ENCODE measurements at places on chromosomes 2 and 18.

- DNase-seq = no peak
Measured at GRCh38 chr2:198016243-198016642, 211.8 kb downstream of the PLCL1 start.

GRCh38 chr18:46574000-46574742 is 82.8 kb downstream of the LOXHD1 start:
- DNase-seq = no peak

GRCh38 chr2:227460833-227461232 is 11.1 kb upstream of the AGFG1 start:
- no peak for DNase-seq

GRCh38 chr2:148106331-148106730 is 85.4 kb downstream of the MBD5 start:
- DNase-seq = no peak

GRCh38 chr18:62453864-62454263 is 69.0 kb upstream of the ZCCHC2 start:
- DNase-seq = no peak

DNA sequence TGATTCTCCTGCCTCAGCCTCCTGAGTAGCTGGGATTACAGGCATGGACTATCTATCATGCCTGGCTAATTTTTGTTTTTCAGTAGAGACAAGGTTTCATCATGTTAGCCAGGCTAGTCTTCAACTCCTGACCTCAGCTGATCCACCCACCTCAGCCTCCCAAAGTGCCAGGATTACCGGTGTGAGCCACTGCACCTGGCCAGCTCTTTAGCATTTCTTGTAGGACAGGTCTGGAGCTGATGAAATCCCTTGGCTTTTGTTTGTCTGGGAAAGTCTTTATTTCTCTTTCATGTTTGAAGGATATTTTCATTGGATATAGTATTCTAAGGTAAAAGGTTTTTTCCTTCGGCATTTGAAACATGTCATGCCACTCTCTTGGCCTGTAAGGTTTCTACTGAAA is 20.2 kb downstream of the VPS54 start:
- DNase-seq = no peak

- DNase-seq = no peak
Measured at GRCh38 chr2:101779656-101780055, 82.1 kb downstream of the MAP4K4 start.

- DNase-seq = no peak
Measured at GRCh38 chr2:74735564-74735963, 81.5 kb downstream of the SEMA4F start.

GRCh38 chr2:62016957-62017356 is 111.5 kb downstream of the COMMD1 start:
- DNase-seq = no peak

DNA sequence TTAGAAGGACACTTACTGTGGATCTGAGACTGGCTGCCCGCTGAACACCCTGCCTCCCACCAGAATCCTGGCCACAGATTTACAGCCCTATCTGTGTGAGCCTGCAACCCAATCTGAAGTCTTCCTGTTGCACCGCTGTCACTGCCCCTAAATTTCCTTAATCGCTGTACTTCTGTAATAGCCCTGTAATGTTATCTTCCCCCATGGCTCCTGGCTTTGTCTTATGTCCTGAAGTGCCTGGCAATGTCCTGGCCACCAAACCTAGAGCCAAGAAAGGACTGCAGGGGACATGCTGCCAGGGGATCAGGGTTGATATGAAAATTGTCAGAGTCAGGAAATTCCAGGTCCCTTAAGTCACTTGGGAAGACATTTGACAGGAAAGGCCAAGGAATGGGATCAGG is 52.7 kb downstream of the FHOD3 start:
- DNase-seq = no peak

DNA sequence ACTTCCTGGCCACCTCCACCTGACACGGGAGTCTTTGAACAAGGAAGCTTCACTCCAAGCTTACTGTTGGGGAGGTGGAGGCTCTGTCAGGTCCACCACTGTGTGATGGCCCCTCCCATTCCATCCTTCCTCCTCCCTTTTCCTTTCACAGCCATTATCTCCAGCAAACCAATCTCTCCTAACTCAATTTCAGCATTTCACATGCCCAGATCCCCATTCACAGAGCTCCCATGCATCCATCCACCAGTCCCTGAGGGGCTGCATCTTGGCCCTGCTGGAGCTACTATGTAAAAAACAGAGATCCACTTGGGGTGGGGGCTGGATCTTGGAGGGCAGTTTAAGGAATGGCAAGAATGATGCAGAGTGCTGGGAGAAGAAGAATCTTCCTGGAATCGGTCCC is 129.0 kb upstream of the COPS8 start:
- no peak for DNase-seq

- DNase-seq = no peak
Measured at GRCh38 chr18:58893388-58894099, 28.9 kb downstream of the ZNF532 start.

GRCh38 chr2:1502891-1503304 is 89.6 kb downstream of the TPO start:
- DNase-seq = no peak

- DNase-seq = peak; percentile 25
Measured at GRCh38 chr18:70366174-70366573, 77.3 kb downstream of the SOCS6 start.

- no peak for DNase-seq
Measured at GRCh38 chr2:232776435-232776834, at the start of gene KCNJ13. KCNJ13 (minus strand) TSS chr2:232776565; CDS start chr2:232771362, 5,203 bp downstream.

DNA sequence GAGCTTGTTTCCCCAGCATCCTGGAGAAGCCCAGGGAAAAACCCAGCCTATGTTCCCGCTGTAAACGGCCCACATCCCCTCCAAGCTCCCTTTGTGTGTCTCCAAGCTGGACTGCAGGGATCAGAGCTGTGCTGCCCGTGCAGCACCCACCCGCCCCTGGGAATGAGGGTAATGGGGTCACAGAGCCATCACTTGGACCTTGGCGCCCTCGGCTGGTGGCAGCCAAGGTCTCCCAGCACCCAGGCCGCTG is 670 bp upstream of the INPP5D start:
- DNase-seq = no peak

DNA sequence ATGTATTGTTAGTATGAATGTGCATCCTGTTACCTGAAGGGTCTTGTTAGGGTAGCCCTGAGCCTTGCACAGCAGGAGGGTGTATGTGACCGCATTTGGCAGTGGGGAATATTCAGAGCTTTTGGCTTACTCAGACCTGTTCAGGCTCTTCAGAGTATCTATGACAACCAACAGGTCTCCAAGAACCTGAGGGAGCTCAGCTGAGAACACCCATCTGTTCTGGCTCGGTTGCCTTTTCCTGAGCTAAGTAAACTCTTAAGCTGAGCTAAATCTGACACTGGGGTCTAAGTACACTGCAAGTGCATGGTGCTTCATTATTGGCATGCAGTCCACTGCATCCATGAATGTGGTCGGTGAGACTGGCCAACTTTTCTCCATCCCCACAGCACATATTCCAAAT is 92.4 kb upstream of the CHST9 start:
- DNase-seq = no peak

DNA sequence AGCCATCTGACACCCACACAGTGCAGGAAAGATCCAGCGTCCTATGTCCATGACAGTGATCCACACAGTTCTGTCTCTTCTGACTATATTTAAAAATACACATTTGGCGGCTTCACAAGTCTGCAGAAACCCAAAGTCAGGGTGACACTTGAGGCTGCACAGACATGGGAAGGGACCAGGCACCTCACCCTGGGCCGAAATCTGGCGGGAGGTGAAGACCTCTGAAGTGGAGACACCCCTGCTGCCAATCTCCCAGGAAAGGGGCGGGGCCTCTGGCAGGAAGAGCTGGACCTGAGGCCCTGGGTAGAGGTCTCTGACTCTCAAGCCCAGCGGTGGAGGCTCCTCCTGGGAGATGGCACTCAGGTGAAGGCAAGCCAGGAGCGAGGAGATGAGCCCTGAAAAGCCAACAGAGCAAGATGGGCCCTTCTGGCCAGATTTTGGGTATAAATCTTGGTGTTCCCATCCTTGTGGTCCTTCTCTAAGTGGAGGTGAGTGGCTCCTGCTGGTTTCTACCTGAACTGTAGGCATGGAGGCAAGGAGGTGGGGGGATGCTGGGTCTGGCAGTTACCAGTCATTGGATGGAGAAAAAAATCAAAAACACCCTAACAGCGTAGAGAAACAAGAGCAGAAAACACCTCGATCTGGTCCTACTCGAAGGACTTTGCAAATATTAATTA is 248.4 kb downstream of the HDAC4 start:
- no peak for DNase-seq

GRCh38 chr2:201267278-201268030 is 7.1 kb downstream of the CASP8 start:
- DNase-seq = no peak

DNA sequence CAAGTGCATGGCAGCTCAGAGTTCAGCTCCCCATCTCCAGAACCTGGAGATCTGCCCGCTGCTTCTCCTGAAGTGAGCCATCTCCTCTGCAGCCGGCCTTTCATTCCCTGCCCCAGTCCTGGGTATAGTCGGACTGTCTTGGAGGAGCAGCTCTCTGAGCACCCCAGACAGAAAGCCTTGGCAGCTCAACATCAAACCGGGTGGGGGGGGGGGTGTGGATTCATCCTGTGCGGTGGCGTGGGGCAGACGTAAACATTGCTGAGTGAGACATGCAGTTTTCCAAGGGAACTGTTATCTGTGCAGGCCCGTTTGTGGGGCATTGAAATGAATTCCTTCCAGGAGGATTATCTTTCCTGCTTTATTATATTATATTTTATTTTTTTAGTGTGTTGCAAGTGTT is 125.9 kb upstream of the MYCN start:
- no peak for DNase-seq

DNA sequence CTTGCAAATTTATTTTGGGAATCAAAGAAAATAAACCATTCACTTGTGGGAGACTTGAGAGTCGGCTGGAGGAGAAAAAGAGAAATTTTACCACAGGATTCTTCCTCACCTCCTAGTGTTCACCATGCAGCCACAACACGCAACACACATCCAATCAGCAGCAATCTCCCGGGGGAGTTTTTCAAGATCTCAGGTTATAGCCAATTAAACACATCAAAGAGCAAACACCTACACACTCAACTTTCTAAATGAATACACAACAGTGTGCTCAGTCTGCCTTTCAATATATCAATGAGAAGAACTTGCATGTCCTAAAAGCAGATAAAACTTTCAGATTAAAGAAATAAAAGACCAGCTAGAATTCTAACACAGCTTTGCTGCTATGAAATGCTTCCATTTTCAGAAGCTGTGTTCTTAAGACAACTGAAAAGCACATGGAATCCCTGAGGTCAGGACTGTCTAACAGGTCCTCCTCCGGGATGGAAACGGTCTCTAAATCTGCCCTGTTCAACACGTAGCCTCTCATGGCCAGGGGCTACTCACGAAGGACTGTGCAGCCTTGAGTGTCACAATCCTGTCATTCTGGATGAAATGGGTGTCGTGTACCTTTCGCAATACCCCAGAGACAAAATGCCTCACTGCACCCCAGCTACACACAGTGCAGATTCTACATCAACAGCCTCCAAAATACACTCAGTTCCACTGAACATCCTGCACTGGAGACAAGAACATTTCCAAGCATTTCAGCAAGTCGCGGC is 84.2 kb downstream of the ZNF516 start:
- DNase-seq = no peak

- DNase-seq = peak; percentile 27
Measured at GRCh38 chr2:39849064-39849463, 70.0 kb upstream of the THUMPD2 start.

DNA sequence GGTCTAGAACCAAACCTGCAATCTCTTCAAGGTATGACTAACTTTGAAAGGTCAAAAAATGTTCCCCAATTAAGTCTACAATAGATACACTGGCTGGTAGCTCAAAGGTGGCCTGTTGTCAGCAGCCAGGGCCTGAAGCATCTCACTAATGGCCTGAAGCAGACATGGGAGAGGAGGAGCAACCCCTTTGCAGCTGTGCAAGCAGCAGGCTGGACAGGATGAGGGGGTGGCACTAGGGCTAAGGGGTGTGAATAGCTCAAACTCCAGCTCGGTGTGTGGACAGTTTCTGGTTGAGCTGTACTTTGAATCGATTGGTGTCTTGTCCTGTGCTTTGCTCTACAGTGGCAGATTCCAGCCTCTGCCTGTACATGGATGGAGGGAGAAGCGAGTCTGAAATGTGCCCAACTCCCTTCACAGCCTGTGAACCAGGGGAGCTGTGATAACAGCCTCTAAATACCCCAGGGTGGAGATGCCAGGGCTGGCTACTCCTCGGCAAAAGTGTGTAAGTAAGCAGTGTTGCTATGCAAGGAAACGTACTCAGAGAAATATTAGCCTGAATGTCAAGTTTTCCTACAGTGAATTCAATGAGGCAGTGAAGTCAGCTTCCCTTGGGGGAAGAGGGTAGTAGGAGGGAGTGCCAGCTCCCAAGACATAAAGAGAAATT is 34.7 kb upstream of the DTNB start:
- no peak for DNase-seq

DNA sequence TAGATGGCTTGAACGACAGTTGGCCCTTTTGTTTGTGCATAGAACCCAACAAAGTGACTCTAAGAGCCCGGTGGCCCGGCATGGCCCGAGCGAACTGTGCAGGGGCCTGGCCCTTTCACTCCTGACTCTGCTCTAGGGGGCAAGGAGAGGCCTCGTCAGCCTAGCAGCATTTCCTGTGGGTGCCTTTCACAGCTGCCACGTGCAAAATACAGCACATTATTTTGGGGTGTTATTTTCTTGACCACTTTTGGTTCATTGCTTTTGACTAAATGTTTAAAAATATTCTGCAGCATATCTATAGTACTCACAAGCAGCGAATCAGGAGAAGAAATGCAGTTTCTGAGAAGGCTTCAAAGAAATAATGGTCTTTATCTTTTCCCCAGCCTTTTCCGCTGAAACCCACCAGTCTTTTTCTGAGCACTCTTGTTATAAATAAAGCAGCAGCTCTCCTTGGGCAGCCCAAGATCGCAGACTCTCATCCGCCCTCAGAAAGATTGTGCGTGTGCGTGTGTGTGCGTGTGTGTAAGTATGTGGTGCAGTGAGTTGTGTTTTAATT is 31.3 kb downstream of the DGKD start:
- DNase-seq = no peak

DNA sequence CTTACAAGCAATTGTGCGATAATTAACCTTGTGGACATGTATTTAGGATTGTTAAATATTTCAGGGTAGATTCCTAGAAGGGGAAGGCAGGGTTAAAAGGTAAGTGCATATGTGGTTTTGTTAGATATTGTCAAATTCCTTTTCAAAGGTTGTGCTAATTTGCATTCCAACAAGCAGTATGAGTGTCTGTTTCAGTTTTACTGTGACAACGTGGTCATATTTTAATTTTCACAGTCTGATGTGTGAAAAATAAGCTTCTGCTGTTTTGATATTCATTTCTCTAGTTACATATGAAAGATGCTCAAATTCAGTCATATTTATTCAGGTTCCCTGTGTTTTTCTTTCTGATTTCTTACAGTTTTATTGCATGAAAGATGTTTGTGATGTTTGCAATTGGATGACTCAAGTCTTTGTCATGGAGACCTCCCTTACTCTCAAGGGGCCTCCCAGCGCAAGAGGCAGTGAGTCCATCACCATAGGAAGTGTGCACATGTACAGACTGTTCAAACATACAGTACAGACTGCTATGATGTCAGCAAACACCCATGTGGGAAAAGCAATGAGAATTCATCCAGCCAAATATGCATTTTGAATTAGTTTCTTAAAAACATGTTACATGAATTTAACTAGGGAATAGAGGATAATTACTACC is 310.8 kb downstream of the GALR1 start:
- DNase-seq = no peak

All from fibroblast of skin of left quadriceps (primary cell).